ENCODE measurements at places on chromosomes 2 and 18. TPM values are rescaled to one million over a fixed set of nuclear protein-coding genes. Genes with fewer than 3 reads are reported as not detected.

MOGAT1 gene
- total RNA-seq: not detected

TMEM200C gene
- total RNA-seq: 0.14 TPM

DUSP19 gene
- total RNA-seq: 1.0 TPM

MRPL33 gene
- 111 TPM for total RNA-seq

TBR1 gene
- not detected for total RNA-seq

VWC2L gene
- not detected for total RNA-seq

PLB1 gene
- total RNA-seq: 3.8 TPM

CCDC141 gene
- not detected for total RNA-seq

COL4A4 gene
- total RNA-seq: 1.5 TPM

RBFA gene
- total RNA-seq: 28.8 TPM
